ENCODE measurements at places on chromosomes 7 and 10.

DNA sequence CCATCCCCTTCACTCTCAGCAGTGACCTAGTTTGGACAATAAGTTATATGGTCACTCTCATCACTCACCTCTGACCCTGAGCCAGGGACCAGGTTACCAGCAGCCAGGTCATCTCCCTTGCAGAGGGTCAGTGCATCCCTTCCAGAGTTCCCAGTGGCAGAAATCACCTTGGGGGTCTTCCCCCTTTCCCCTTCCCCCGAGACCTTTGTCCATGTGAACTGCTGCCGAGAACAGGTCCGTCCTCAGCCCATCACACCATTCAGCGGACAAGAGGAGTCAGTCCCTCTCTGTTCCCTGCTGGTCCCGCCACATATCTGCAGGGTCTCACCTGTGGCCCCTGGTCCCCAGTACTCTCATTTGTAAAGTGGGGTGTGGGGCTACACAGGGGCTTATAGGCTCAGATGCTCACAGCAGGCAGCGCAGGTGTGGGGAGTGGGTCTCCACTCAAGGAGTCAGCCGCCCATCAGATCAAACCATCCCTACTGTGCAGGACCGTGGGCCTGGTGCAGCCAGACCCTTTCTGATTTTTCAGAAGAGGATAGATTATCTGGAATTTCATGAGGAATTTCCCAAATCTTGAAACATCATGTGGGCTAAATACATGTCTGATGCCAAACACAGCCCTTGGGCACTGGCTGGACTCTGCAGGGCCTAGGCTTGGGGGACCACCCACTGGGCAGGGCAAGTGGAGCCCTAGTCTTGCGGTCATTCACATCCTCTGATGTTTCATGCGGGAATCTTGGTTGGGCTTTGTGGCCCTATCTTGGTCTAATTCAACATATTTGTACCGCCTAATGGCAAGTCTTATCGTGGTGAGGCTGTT, 6.5 kb downstream of the DEPP1 start:
- no peak for DNase-seq

DNA sequence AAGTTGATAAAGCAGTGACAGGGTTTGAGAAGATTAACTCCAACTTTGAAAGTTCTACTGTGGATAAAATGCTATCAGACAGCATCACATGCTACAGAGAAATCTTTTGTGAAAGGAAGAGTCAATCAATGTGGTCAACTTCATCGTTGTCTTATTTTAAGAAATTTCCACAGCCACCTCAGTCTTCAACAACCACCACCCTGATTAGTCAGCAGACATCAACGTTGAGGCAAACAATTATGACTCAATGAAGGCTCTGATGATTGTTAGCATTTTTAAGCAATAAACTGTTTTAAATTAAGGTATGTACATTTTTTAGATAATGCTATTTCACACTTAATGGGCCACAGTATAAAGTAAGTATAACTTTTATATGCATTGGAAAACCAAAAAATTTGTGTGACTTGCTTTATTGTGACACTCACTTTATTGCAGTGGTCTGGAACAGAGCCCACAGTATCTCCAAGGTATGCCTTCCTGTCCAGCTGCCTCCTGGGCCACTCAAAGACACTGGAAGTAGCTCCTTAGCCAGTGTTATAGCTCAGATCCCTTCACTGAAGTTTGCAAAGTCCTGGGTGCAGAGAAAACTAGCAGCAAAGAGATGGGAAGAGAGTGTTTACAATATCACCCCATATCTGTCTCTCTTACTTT, 293.1 kb downstream of the ARHGAP12 start:
- no peak for DNase-seq

DNA sequence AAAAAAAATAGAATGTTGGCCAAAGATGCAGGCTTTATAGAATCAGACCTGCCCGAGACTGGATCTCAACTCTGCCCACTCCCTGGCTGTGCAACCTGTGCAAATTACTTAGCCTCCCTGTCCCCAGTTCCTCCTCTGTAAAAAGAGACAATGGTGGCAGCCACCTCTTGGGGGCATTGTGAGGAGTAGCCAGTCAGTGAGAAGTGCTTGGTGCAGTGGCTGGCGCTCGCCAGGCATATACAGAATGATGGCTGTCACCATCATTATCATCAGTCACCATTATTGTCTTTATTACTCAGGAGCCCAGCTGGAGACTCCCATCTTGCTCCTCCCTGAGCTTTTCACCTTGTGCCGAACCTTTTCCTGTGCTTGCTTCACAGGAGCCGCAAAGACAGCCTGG, 29.4 kb upstream of the TRIM8 start:
- DNase-seq, result no peak

- DNase-seq, result no peak
Observed at GRCh38 chr7:129017933-129018538, 36.9 kb downstream of the TNPO3 start.

GRCh38 chr10:131211146-131211545, 100.4 kb downstream of the TCERG1L start:
- DNase-seq, result no peak

DNA sequence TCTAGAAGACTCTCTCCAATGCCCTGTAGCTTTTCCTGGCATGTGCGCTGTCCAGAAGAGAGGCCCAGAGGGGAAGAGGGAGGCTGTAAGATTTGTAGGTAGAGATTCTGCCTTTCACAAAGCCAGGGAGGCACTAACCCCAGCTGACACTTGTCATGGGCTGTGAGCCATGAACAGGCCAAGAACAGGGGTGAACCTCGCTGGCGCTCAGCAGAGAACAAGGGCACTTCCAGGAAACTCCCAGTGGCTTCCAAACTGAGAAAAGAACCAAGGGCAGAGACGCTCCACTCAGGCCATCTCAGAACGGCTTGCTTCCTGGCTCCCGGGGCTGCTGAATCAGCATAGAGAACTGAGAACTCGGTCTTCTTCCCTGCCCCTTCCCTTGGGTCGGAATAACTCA, 257.8 kb upstream of the ZNF32 start:
- DNase-seq, result no peak

- no peak for DNase-seq
Observed at GRCh38 chr7:43463401-43463980, 119.4 kb upstream of the STK17A start.

GRCh38 chr10:105258674-105259065, 617.6 kb downstream of the SORCS3 start:
- DNase-seq, result no peak

DNA sequence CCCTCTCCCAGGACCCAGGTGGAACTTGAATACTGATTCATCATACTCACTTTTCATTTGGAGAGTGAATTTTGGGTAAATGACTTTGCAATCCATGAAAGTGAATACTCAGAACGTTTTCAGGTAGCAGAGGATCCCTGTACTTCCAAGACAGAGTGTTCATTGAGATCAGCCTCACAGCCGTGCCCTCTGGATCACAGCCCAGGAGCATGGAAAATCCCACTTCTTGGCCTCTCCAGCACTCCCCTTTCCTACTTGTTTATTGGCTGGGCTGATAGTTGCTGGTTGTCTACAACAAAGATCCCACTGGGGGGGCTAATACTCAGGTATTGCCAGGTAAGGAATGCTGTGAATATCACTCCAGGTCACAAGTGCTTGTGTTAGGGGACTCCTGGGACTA, 5.9 kb downstream of the GCK start:
- DNase-seq, result no peak

DNA sequence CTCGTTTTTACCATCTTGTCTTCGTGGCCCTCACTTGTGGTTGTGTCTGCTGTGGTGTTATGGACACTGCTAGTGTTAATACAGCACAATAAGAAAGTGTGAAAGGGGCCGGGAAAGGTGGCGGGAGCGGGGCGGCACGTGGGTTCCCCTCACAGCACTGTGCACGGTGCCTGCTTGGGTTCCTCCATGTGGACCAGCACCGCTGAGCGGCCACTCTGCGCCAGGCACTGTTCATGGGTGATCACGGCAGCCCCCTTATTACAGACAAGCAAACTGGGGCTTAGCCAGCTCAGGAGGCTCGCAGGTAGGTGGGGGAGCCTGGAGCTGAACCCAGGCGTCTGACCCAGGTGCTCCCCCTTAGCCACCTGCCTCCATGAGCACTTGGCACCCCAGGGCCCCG, 12.2 kb downstream of the SUN1 start:
- DNase-seq, result no peak

DNA sequence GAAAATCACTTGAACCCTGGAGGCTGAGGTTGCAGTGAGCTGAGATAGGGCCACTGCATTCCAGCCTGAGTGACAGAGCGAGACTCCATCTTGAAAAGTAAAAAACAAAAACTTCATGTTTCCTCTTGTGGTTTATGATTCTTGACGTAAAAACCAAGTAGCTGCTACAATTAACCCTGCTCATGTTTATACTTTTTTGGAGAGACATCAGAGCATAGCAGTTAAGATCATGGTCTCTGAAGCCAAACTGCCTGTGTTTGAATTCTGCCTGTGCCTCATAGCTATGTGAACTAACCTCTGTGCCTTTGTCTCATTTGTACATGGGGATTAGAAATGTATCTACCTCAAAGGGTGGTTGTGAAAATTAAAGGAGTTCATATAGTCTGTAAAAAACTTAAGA, 27.2 kb downstream of the SUV39H2 start:
- DNase-seq, result no peak

DNA sequence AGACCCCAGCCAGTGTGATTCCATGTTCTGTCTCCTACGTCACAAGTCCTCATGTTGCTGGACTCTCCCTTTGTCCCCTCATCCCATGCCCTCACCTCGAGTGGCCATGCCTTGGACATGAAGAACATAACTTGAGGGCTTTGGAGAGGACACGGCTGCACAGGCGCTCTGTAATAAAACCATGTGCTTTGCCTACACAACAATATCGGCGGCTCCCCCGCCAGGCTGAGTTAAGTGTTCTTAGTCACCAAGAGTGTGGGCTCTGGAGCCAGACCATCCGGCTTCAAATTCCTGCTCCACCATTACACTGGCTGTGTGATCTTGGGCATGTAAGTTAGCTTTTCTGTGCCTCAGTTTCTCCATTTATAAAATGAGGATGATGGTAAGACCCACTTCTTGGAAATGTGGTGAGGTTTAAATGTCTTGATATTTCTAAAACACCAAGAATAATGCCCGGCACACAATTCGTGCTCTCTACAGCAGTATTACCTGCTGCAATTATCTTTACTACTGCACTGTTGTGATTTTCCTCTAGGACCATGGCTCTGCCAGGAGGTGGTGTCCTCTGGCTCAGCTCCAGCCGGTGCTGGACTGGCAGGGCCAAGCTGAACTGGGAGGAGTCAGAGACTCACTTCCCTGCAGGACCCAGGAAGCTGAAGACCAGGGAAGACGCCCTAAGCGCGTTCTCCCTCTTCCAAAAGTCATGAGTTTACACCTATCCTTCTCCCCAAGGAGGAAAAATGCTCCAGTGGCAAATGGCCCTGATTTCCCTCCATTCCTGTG, 15.7 kb downstream of the SLIT1 start:
- DNase-seq, result no peak

DNA sequence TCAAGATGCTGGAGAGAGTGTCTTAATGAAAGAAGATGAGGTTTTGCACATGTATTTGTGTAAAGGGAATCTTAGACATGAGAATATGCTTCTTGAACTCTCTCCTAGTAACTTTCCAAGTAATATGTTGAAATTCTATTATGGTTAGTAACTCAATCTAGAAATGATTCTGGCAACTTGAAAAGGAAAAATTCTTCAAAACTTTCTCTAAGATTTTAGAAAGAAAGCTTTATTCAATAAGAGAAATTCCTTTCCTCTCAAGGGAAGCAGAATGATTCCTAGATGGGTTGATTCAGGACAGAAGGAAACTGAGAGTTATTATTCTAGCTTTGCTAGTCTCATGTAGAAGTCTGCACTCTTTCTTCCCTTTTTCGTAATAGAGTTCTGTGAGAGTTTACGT, 364.3 kb upstream of the PLXDC2 start:
- DNase-seq, result no peak

DNA sequence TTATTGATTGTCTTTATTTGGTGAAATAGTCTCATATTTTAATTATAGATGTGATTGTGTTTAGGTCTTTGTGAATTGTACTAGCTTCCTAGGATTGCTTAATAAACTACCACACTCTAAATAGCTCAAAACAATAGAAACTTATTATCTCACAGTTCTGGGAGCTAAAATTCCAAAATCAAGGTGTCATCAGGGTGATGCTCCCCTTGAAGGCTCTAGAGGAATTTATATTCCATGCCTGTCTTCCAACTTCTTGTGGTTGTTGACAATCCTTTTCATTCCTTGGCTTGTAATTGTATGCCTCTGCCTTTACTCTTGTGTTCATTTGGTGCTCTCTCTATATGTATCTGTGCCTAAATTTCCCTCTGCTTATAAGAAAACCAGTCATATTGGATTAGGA, 155.3 kb upstream of the AKR1E2 start:
- DNase-seq, result no peak

DNA sequence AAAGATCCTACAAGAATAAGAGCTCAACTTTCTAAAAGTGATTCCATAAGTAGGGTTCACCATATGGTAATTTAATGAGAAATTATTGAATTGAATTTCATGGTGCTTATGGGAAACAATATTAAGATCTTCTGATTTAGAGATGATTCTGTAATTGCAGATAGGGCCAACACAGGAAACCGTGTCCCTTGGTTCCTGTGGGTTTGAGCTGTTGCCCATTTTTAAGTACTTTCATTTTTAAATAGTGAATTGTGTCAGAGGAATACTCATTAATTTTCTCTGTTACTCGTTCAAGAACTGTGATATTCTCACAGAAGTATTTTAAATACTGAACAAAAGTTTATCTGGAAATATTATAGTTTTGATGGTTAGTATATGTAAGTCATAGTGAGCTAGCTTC, 129.2 kb downstream of the SRI start:
- DNase-seq, result no peak

GRCh38 chr10:75019370-75019769, 92.1 kb upstream of the SAMD8 start:
- DNase-seq, result no peak

GRCh38 chr10:123906884-123907652, 15.5 kb upstream of the CPXM2 start:
- DNase-seq, result no peak

DNA sequence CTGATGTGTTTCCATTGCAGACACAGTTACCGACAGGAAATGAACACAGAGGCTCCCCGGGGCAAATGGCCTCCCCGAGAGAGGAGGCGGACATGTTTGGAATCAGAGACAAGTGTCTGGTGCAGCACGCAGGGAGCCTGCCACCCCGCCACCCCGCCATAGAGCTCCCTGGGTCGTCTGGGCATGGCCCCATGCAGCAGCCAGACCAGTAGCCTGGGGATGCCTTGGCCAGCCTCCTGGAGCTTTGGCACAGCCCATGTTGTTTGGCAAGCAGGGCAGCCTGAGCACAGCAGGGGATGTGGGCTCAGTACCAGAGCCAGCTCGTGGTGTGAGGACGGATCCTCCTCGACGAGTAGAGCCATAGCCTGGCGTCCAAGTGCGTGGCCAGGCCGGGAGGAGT, 80.8 kb downstream of the NKX6-2 start:
- no peak for DNase-seq

Measured in thoracic aorta (tissue), 2 donors.